ENCODE measurements at places on chromosomes 1 and 21.

DNA sequence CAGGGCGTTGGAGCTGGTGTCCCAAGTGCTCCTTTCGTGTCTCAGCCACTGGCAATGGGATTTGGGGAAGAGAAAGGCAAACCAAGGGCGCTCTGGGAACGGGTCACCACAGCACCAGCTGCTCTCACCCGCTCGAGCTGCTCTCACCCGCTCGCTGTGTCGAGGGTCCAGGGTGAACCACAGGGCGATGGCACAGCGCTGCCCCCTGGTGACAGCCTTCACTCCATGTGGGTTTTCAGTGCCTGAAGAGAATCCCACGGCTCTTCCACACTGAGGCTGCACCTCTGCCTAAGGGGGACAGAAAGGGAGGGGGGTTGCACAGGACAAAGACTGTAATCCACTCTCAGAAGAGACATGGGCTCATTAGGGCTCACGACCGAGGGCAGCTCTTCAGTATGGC, 7.1 kb upstream of the CLDN19 start:
- no peak for DNase-seq

DNA sequence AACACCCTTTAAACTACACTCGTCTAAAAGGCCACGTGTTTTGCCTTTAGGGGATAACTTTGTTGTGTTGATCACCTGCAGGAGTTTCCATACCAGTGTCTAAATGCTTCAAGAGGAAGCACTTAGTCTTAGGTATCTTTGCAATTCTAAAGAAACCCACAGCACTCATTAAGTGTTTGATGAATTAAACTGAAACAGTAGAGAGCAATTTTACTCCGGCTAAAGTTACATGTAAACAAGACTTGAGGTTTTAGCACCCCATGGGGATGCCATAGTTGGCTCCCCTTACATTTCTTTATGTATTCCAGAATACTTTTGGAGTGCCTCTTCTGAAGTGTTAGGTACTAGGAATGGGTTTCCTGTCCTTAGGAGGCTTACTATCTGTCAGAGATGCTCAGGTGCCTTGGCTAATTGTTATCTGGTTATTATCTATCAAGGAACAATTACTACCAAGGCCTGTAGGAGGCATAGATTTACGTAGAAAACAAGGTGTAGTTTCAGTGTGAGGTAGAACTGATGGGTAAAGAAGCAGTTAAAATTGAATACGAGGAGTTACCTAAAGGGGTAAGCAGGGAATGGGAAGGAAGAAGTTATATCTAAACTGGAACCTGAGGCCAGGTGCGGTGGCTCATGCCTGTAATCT, 176.8 kb upstream of the SAMSN1 start:
- DNase-seq: no peak

DNA sequence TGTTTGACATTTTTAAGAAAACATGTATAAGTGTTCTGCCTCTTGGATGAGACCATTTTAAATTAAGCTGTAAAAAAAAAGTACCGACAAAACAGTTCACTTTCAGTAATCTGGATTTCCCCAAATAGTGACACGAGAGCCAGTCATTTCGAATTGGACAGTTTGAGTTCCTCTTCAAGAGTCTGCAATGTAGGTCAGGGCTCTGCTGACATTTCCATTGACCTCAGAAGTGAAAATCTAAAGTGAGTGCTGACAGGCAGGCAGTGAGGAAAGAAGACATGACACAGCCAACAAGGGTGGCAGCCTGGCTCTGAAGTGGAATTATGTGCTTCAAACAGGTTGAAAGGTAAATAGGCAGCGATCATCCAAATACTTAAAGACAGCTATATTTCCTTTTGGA, at the start of gene IL23R:
Gene IL23R (plus strand): TSS at position 259 of the 400 bp plus-strand sequence. CDS start 1,667 bp downstream, outside the sequence.
- no peak for DNase-seq

DNA sequence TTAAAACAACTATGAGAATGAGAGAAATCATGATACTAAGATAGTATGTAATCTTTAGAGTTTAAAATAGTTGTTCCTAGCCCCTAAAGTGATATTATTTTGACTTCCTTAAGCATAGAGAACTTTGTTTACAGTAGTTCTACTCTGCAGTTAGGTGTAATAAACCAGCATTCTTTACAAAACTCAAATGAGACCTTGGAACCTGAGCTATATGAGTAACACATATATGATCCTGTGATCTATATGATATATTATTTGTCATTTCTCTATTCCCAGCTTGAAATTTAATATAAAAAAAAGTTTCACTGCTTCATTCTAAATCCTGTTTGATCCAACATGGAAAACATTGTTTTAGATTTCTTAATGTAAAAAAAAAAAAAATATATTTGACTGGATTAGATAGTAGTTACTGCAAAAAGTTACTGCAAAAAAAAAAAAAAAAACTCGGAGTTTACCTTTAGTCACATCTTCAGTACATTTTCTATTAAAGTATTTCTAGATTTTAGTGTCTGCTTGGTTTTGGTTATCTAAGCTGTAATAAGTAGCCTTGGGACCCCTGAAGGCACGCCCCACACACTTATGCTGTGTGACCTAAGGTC, 463.8 kb downstream of the USP25 start:
- no peak for DNase-seq

DNA sequence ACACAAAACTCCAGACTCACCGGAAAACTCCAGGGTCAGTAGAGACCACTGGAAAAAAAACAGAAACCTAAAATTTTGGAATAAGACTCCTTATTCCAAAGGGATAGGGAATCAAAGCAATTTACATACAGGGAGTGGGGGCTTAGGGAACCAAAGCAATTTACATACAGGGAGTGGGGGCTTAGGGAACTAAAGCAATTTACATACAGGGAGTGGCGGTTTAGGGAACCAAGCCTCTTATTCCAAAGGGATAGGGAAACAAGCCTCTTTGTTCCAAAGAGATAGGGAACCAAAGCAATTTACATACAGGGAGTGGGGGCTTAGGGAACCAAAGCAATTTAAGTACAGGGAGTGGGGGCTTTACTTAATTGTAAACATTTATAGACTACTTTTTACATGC, 28.4 kb upstream of the TTLL7 start:
- no peak for DNase-seq

- no peak for DNase-seq
These were observed 2.2 kb downstream of the IL10RB start for GRCh38 chr21:33268393-33268736.

Data from H1 (cell line).